ENCODE measurements at places on chromosomes 5 and 9.
A peak's percentile ranks its signal among the peaks of the same experiment; 100 is the strongest.

DNA sequence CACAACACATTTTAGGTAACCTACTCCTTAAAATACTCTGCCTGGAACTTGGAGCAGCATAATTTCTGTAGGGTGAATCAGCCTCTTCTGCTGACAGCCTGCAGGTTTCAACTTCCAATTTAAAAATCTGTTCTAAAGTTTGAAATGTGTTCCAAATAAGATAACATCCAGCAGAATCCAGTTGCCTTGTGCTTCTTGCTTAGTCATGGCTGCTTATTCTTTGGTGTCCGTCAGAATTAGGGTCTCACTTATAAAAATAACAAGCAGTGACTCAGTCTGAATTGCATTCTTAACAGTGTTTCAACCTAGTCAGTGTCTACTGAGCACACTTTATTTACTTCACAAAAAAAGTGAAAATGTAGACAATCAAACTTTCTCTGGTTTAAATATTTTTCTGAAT lies 3.7 kb downstream of the CDH6 start:
- peak; percentile 16 for DNase-seq

DNA sequence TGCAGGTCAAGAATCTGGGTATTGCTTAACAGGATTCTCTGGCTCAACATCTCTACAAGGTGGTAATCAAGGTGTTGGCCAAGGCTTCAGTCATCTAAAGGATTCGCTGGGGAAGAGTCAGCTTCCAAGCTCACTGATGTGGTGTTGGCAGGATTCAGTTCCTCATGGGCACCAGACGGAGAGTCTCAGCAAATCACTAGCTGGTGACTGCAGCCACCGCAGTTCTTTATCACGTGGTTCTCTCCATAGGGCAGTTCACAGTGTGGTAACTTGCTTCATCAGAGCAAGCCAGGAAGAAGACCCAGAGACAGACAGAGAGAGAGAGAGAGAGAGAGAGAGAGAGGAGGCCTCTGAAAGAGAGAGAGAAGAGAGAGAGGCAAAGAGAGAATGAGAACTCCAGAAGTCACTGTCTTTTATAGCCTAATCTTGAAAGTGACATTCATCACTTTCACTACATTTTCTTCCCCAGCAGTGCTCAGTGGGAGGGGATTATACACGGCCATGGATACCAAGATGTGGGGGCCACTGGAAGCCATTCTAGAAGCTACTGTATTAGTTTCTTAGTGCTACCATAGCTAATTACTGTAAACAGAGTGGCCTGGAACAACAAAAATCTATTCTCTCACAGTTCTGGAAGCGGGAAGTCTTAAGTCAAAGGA lies 109.2 kb upstream of the SMIM23 start:
- DNase-seq = no peak

DNA sequence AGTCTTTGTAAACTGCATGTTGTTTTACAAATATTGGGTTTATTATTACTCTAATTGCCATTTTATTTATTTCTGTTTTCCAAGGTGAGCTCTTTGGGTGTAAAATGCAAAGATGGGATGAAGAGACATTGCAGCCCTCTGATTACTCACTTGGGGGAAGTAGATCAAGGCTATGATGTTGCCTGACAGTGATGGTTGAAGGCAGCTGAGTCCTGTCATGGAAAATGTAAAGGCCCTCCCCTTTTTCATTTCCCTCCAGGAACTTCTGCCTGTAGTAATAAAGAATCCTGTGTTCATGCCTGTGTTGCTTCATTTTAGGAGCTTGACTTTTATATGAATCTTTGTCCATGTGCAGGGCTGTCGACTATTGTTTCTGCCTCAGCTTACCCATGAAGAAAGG lies 605.4 kb upstream of the CLINT1 start:
- no peak for DNase-seq

DNA sequence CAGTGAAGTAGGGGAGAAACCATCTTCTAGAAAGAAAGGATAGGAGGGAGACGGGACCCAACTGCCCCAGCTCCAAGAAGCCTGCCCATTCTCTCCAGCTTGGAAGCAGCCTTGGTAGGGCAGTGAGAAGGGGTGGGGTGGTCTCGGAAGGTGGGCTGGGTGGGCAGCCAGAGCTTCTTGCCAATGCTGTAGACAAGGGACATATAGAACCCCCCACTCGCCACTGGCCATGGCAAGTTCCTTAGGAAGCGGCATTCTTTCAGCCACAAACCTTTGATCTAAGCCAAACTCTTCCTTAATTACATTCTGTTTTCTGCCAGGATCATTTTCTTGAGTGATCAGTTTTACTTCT lies 90.2 kb downstream of the PSD2 start:
- DNase-seq = no peak

DNA sequence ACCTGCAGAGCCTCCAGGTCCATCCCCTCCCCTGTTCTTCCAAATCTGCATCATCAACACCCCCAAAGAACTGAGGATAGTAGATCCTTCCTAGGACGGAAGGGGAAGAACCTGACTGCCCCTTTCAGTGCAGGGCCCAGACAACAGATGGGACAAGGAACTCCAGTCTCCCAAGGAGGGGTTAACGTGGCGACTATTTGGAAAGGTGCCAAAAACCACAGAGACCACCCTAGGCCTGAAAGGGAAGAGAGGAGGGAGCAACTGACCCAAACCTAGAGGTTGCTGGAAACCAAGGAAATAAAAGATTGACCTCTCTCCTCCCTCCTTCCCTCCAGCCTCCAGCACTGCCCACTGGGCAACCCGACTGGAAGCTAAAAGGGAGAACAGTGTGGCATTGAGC lies 59.7 kb upstream of the NEURL1B start:
- no peak for DNase-seq

- DNase-seq = peak; percentile 31
Measured at GRCh38 chr5:96893342-96893741, 17.0 kb downstream of the ERAP2 start.

DNA sequence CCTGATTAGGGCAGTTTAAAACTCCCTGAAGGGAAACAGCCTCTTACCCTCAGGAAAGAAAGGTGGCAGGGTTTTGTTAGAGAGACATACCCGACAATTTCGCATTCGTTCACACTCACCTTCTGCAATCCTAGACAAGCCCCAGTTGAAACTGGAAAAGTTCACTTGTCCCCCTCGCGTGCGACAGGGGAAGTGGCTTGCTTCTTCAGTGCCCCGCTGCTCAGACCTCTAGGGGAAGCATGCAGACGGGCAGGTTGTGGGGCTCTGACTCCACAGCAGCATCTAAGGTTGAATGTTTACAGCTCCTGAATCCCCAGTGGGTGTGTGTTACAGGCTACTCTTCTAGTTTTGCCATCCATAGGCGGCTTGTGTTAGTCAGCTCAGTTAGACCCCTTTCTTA lies 575.7 kb upstream of the ACO1 start:
- no peak for DNase-seq

DNA sequence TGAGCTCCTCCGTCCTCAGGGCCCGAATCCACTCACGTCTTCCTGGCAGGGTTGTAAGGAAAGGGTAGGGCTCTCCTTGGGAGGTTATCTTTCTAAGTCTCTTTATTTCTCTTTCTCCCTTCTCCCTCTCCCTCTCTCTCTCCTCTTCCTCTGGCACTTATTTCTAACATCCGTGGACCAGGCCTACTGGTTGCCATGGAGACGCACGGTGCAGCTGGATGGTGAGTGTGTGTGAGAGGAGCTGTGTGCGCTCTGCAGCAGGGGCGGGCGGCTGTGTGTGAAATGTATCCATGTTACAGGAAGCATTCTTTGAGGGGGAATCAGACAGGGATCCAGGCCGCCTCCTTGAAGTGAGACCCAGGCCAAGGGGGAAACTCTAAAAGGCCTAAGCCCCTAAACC lies 32.2 kb downstream of the PCDH1 start:
- DNase-seq = peak; percentile 39
